ENCODE measurements at places on chromosomes 12 and 14.

DNA sequence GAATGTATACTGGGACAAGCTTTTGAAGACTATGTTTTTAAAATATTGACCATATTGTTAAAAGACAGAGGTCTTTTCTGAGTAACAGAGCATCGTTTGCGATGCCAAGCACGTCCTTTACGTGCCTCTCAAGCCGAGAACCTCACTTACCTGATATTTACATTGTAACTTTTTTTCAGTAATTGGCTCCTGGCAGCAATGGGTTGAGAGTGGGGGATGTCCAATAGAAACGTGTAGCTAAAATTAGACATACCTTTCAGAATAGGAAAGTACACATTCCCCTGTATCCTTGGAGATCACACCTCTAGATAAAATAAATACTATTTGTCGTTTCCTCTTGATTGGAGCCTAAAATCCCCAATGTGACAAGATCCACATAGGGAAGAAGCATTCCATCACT is 222.2 kb upstream of the RGS6 start:
- no peak for DNase-seq

- no peak for DNase-seq
These were observed 4.6 kb downstream of the APPL2 start for GRCh38 chr12:105231396-105231795.

- no peak for DNase-seq
These were observed 53.5 kb downstream of the ETV6 start for GRCh38 chr12:11702959-11703358.

GRCh38 chr12:8662593-8662992 is at the start of gene MFAP5:
Gene MFAP5 (minus strand): TSS chr12:8662826. CDS start chr12:8662104, 722 bp downstream.
- peak; percentile 68 for DNase-seq

DNA sequence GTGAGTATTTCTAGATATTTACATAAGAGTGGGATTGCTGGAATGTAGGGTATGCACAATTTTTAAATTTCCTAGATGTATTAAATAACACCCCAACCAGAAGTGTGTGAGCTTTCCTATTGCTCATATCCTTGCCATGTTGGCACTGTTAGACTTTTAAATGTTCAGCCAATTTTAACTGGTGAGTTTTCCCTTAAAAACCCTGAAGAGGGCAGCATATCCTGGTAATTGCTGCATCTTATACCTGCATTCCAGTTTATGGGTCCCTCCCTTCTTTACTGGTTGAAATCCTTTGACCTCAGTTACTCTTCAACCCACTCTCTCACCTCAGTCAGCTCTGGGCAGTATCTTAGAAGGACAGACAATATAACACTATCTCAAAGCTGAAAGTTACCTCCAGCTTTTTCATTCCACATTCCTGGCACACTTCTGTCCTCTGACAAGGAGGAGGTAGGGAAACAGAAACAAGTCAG is 270.6 kb downstream of the PAWR start:
- DNase-seq: no peak

- DNase-seq: no peak
These were observed 219.2 kb upstream of the TBX3 start for GRCh38 chr12:114903083-114903691.

DNA sequence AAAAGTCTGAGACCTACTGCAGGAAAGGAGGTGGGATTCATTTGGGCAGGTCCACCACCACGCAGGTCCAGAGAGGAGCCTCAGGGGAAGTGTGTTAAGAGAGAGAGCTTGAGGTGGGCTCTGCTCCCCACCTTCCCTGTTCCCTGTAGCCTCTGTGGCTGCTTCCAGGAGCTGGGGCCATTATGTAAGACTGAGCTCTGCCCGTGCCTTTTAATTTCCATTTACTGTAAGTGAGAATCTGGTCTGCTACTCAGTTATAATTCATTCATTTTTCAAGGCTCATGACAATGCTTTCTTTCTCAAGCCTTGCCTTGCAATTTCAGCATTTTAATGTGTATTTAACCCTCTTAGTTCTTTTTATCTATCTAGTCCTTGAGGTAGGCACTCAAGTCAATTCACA is 8.3 kb downstream of the SLC4A8 start:
- no peak for DNase-seq

DNA sequence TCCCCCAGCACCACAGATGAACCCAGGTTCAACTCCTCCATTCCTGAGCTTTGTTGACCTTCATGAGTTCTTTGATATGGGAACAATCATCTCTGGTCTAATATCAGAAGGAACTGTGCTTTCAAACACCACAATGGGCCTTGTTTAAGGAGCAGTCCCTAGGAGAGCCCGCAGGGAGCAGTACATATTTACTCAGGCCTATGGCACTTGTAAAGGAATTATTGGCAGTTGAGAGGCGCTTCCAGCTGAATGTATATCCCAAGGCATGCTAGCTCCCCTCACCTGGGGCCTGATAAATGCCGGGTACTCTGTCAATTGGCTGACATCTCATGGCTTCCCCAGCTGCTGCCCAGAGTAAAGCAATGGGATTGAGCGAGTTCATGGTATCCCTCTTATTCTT is 76.2 kb downstream of the ZFP36L1 start:
- DNase-seq: no peak

- DNase-seq: peak; percentile 57
These were observed 58.9 kb downstream of the DHRS2 start for GRCh38 chr14:23694949-23695663.
